ENCODE measurements at places on chromosomes 6 and 20.
A peak's percentile ranks its signal among the peaks of the same experiment; 100 is the strongest.

GRCh38 chr6:18990059-18990978 lies 603.2 kb downstream of the RNF144B start:
- peak; percentile 95 for DNase-seq

DNA sequence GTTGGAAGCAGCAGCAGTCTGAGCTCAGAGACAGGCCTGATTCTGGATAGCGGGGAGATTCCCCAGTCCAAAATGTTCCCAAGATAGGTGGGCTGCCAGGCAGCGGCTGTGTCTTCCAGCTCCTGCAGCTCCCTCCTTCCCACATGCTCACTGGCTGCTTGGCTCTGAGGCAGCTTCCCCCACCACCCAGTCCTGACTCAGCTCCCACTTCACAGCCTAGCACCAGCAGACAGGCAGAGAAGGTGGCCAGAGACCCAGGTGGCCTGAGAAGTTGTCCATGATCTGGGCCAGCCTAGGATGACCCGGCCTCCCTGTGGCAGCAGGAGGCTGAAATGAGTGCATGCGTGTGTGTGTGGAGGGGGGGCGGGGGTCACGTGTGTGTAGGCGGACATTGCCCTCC lies 94.9 kb downstream of the MDGA1 start:
- DNase-seq, result no peak

- DNase-seq, result no peak
Observed at GRCh38 chr6:157390273-157391060, 9.5 kb downstream of the ZDHHC14 start.

GRCh38 chr20:58828136-58828535 lies 22.6 kb downstream of the GNAS-AS1 start:
- DNase-seq, result no peak

DNA sequence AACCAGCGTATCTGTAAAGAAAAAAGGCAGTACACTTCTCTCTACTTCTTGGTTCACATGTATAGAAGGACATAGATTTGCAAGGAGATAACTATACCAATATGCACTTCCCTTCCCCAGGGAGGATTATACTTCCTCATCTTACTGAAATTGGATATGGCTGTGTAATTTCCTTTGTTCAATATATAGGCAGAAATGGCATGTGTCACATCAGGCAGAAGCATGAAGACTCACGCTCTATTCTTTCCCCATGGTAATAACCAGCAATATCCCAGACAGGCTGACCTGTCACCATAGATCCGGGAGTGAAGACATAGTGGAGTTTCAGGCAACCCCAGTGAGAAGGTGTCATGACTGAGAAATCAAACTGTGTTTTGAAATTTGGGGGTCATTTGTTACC lies 518.3 kb downstream of the KIF16B start:
- no peak for DNase-seq

DNA sequence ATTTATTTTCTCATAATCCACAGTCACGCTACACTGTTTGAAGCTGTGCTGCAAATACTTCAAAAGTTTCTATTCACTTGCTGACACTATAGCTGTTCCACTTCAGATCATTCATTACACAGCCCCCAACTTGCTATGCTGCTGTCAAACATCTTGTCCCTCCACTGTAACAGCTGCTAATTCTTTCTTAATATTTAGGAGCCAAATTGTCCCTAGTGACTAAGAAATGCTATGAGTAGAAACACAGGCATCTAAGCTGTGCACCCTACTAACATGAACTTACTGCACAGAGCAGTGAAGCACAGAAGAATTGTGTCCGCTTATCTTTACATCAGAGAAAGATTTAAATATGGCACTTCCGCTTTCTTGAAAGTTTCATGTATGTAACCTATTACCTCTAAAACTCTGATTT lies 91.3 kb downstream of the PDE10A start:
- no peak for DNase-seq

- DNase-seq, result no peak
Observed at GRCh38 chr20:25022680-25023079, 30.1 kb upstream of the APMAP start.

DNA sequence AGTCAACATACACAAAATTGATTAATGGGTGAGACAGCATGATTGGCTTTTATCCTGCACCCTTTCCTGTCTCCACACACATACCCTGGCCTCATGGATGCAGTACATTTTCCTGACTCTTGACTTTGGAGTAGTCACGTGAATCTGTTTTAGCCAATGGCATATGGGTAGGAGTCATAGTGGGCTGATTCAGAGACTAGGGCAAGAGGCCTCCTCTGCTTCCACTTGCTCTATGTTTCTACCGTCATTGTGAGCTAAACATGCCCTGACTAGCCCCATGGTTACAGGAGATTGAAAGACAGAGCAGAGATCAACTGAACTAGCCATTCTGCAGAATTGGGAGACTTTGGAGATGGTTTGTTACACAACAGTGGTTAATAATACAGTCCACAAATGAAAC lies 850.0 kb downstream of the DHX35 start:
- no peak for DNase-seq

DNA sequence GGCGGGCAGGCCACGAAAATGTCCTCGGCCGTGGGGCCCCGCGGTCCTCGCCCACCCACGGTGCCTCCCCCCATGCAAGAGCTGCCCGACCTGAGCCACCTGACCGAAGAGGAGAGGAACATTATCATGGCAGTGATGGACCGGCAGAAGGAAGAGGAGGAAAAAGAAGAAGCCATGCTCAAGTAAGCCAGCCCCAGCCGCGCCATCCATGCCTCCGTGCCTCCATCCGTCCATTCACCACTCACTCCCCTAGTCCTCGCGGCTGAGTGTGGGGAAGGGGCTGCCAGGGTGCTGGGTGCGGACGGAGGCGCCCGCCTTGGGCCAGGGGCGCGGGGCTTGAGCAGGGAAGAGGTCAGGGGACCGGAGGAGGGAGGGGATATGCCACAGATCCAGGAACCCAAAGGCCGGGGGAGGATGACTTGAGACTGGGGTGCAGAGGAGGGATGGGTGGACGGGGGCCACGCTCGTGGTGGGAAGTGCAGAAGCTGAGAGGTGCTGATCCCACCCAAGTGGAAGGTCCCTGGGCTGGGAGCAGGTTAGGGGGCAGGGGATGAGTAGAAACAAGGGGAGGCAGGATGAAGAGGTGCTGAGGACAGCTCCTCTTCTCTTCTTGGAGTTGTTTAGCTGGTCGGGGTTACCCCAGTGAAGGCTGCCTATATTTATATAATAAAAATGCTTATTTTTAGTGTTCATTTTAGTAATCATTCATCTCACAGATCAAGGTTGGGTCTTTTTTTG lies 825 bp downstream of the RIMS1 start:
- DNase-seq, result no peak

- peak; percentile 35 for DNase-seq
Observed at GRCh38 chr20:13638162-13638495, 603 bp downstream of the TASP1 start.

- DNase-seq, result no peak
Observed at GRCh38 chr6:148563066-148563465, 183.8 kb upstream of the UST start.

- no peak for DNase-seq
Observed at GRCh38 chr20:31835977-31836852, 9.2 kb downstream of the FOXS1 start.
